ENCODE measurements at places on chromosomes 1 and 21. TPM values are rescaled to one million over a fixed set of nuclear protein-coding genes. Genes with fewer than 3 reads are reported as not detected.

The S100A9 gene
- total RNA-seq: 133 TPM

The KIAA0040 gene
- 28.8 TPM for total RNA-seq

The LYPLAL1 gene
- 21.8 TPM for total RNA-seq

The DNAJC28 gene
- total RNA-seq: 1.6 TPM

The SPATA46 gene
- total RNA-seq: not detected

The KCNJ9 gene
- not detected for total RNA-seq

The NBPF6 gene
- total RNA-seq: not detected

All from upper lobe of left lung (tissue), 6 donors.